ENCODE measurements at places on chromosomes 16 and 17.

DNA sequence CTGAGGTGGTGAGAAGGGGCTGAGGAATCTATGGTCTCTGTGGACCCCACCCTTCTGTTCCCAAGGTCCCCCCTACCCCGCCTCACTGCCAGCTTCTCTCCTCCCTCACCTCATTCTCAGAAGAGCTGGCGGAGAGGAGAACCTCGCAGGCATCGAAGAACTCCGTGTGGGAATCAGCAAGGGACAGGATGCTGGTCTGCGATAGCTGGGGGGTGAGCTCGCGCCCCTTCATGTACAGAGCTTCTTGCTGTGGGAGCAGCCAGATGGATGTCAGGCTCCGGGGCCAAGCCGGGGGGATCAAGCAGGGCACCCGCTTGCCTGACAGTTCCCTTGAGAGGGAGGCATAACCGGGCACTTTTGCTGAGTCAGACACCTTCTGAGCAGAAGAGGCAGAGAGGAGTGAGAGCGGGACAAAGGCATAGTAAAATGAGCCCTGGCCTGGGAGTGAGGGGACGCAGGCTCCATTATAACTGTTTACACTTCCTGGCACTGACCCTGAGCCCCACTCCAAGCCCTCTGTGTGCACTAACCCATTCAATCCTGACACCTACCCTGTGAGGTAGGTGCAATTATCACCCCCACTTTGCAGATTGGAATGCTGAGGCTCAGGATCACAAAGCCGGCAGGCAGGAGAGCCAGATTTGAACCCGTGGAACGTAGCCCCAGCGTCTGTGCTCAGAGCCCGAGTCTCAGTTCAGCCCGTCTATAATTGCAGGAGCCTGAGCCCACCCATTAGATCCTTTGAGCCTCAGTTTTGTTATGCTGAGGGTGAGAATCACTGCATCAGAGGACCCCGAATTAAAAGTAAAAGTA is 6.3 kb downstream of the OSBPL7 start:
- no peak for DNase-seq

- no peak for DNase-seq
Observed at GRCh38 chr16:74029115-74029792, 267.4 kb upstream of the PSMD7 start.

- no peak for DNase-seq
Observed at GRCh38 chr16:72926177-72927070, 121.5 kb downstream of the ZFHX3 start.

- DNase-seq, result peak; percentile 73
Observed at GRCh38 chr17:39623356-39623950, 3.3 kb upstream of the PPP1R1B start.

GRCh38 chr17:71337938-71338337 is 782.9 kb upstream of the SOX9 start:
- no peak for DNase-seq

Data from DMS79 (cell line).